ENCODE measurements at places on chromosomes 5 and 9.

DNA sequence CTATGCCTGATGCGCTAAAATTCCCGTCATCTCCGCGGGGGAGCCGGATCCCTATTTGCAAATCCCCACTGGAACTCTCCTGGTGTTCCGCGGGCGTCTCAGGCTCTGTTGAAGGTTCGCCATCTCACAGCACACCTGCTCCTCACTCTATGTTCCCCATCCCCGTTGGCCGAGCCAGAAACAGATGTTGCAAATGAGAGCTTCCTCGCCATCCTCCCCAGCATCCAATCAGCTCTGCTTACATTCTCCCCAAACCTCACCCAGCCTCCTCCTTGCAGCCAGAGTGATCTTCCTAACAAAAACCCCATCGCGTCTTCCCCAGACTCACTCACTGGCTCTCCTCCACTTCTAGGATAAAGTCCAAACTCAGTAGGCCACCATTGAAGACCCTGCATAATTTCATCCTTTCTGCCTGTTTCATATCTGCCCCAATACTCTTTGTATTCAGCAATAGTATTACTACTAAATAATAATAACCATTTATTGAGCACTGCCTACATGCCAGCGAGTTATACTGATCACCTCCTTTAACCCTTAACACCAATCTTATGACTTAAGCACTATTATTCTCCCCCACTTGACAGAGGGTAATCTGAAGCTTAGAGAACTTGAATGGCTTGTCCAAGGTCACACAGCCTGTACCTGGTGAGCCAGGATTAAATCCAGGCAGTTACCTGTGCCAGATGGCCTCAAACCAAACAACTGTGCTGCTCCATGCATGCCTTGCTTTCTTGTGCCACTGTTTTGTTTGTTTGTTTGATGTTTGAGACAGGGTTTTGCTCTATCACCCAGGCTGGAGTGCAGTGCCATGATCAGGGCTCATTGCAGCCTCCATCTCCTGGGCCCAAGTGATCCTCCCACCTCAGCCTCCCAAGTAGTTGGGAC lies 14.0 kb downstream of the AQP7 start:
- DNase-seq, result no peak

DNA sequence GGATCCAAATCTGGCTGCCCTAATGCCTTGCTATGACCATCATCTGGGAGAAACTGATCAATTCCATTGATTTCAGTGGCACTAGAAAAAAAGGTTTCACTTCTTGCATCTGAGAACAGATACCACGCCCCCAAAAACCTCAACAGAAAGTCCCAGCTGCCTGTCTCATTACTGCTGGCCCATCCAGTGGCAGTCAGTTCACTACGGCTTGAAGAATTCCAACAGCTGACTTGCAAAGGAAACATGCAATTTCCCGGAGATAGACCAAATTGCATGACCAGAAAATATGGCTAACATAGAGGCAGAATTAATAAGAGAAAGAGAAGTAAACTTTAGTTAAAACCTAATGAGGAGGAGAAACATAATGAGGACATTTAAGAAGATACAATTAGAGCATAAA lies 48.6 kb downstream of the UGCG start:
- DNase-seq, result peak; percentile 43

GRCh38 chr9:119074017-119074416 lies 295.2 kb downstream of the BRINP1 start:
- DNase-seq, result no peak

- DNase-seq, result no peak
Measured at GRCh38 chr9:134558124-134558905, 83.3 kb upstream of the COL5A1 start.

GRCh38 chr5:125038477-125038876 lies 292.0 kb upstream of the ZNF608 start:
- no peak for DNase-seq

GRCh38 chr9:36788534-36788933 lies 215.8 kb downstream of the MELK start:
- no peak for DNase-seq

GRCh38 chr9:94717761-94718160 lies 8.7 kb upstream of the AOPEP start:
- DNase-seq, result no peak

DNA sequence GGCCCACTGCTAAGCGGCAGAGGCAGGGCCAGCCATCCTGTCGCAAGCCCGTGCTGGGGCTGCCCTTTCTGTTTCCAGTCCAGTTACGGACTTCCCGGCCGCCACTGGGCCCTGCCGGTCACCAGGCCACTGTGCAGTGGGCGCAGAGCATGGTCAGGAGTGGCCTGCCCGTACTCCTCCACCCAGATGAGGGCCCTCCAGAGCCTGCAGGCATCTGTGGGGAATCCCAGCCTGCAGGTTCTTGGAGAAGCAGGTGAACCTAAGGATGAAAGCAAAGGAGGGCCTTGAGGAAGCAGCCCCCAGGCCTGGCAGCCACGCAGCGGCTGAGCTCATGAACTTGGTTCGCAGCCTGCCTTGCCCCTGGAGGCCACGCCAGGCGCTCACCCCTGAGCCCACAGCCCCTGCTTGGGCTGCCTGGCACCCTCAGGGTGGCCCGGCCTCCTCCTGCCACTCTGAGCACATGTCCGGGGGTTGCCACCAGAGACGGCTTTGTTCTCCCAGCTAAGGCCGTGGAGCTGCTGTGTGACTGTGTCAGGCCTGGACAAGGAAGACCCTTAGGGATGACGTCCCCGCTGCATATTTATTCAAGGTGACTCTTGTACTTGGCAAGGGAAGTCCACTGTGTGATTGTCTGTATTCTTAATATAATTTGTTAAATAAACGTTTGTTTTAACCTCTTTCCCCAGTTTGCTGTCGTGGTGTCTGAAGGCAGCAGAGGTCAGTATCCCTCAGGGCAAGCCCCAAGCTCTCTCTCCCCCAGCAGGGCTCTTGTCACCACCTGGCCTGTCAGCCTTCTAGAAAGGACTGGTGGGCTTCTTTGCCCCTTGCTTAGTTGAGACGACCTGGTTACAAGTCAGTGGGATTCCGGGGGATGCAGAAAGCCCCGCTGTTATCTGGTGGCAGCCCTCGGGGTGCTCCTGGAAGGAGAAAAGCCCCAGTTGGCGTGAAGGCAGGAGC lies 107.1 kb upstream of the LMX1B start:
- no peak for DNase-seq

DNA sequence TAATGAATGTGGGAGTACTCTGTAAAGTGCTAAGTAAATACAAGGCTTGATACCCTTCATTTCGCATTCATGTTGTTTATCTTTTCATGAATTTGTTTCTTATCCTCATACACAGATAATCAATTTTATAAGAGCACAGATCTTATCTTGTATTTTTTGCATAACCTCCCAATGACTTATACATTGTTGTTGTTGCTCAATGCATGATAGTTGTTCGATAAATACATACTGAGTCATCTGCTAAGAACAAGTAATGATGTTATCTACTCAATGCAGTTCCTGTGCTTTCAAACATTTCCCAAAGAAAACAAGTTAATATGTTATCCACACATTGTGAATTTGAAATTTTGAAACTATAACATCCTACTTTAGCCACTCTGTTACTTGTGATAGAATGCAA lies 60.7 kb downstream of the TAF11L14 start:
- DNase-seq, result no peak

GRCh38 chr9:130681769-130682420 lies 11.7 kb upstream of the EXOSC2 start:
- no peak for DNase-seq

DNA sequence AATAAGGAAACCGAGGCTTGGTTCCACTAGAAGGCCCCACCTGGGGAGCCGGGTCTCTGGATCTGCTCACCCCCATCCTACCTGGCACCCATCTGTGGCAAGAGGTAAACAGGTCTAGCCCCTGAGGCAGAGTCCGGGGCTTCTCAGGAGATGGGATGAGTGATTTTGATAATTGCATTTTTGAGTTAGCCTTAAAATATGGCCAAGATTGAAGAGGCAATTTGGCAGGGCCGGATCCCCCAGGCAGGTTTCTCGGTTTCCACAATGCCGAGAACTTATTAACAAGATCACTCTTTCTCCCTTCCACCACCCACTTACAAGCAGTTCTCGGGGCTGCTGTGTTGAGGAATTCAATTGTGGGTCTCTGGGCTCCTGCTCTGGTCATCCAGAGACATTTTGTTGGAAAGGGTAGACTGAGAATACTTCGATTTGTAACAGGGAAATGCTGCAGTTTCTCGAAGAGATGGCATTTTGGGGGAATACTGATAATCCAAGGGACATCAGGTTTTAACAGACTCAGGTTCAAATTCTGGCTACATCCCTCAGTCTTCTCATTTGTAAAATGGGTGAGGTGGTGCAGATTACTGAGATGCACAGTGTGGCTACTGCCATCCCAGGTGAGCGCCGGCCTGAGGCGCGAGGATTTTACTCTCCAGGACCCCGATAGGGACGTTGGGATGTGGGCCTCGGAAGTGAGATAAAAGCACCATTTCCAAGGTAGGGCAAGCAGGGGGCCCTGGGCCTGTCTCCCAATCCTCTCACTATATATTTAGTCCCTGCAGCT lies 194.2 kb downstream of the CDK5RAP2 start:
- no peak for DNase-seq

GRCh38 chr5:134090522-134090921 lies 24.0 kb upstream of the TCF7 start:
- no peak for DNase-seq

DNA sequence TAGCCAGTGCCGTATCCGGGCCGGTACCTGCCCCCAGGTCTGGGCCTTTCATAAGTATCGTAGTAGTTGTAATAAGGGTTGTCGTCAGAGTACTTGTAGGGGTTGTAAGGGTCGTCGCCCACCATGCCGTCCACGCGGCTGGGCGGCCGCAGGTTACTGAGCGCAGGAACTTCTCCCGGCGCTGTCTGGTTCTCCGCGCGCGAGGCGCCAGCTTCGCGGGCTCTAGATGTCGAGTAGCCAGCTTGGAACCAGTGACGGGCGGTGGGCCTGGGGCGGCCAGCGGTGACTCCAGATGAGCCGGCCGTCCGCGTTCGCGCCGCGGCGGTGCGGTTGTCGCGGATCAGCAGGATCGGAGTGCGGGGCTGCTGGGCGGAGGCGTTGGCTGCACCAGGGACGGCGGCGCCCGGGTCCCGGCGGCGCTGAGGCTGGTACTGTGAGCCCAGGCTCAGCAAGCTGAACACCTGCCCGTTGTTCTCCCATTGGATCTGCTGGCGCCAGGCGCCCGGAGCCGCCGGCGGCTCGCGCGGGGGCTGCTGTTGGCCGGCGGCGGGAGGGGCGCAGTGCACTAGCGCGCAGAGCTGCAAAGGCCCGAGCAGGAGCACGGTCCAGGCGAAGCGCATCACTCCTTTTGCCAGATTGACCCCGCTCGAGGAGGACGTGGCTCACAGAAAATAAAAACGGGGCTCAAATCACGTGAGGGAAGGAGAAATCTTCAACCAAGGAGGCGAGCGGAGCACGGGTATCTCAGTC lies 518 bp downstream of the LOX start:
- peak; percentile 14 for DNase-seq
